Suppressor macrophage (primary cell): ENCODE measurements at places on chromosomes 5 and 9.

DNA sequence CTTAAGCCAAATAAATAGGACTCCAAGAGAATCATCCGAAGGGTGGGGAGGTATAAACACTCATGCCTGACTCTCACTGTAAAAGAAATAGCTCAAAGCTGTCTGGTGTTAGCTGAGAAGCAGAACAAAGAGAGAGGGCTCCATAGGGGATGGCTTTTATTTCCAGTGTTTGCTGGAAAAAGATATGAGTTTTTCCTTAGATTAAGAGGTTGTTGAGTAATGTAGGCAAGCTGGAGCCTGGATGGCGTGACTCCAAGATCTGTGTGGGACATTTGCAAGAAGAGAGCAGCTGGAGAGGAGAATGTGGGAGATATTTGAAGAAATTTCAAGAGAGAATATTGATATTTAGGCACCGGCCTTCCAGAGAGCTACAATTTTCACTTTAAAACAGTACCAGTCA, 793.7 kb upstream of the RGMB start:
- no peak for DNase-seq

- no peak for DNase-seq
Observed at GRCh38 chr5:136205061-136205702, 12.2 kb upstream of the SMIM32 start.

DNA sequence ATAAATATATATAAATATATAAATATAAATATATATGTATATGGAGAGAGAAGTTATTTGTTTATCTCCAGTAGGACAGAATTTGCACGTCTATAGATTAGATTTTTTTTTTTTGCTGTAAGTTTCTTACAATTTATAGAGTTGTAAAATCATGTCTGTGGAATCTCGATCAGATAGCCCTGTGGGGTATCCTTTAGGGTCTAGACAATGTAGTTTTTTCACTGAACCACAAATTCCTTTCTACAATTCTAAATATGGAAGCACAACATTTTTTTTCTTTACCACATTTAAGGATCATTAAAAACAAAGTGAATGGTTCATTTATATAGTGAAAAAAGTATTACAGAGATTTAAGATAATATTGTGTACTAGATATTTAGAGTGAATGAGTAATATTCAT, 384.2 kb upstream of the ZNF608 start:
- no peak for DNase-seq

DNA sequence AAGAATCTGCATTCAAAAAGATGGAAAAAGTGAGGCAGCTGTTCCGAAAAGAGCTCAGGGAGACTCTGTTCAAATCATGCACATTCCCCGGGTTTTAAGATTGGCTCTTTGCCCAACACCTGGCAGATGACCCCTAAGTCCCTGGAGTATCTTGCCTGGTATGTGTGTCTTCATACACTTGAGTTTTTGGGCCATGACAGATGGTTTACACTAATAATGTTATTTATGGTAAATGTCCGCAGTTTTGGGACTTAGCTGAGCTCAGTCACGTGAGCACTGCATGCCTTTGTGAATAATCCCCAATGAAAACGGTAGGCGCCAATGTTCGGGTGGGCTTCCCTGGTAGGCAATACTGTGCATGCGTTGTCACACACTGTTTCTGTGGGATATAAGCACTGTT, 316.1 kb downstream of the PRDM9 start:
- no peak for DNase-seq

- DNase-seq: no peak
Observed at GRCh38 chr9:117491491-117491890, 76.6 kb upstream of the ASTN2 start.

DNA sequence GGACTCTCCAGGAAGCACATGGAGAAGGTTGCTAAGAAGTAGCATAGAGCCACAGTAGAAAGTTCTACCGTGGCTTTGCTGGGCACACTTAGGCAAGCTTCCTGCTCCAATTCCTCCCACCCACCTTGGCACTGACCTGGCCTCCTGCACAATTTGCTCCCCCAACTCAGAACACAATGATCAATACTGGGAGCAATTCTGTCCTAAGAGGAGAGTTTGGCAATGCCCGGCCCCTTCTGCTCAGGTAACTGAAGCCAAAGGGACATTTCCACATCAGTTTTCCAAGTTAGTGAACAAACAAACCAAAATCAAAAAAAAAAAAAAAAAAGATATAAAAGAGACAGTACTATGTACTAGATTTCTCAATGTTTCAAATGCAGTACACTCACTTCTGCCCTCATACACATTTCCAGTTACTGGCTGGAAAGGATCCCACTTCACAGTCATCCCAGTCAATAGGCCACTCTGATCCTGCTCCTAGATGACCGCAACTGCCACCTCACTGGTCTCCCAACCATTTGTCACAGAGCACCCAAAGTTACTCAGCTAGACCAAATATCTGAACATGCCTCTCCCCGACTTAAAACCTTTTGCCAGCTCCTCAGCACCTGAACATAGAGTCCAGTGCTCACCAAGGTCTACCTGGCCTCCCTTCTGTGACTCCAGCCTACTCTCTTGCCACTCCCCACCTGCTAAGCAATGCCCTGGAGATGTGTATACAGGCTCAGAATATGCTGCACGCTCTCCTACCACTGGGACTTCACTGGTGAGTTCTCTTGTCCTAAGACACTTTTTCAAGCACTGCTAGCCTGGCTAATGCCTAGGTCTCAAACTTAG, 21.3 kb downstream of the ABCA1 start:
- DNase-seq: no peak

DNA sequence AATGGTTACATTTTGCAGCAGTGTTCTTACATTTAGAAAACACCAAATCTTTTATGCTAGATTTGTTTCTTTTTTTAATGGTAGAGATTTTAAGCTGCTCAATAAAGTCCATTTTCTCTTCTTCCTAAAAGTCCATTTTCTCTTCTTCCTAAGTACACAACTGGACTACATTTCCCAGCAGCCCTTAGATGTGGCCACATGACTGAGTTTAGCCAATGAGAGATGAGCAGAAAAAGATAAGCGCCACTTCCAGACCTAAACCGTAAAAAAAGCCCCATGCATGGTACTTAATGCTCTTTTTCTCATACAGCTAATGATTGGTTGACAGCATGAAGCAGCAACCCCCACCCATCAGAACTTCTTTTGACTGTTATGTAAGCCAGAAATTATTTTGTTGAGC, 206.7 kb downstream of the FAM114A2 start:
- DNase-seq: no peak

GRCh38 chr5:34002629-34003328, 5.1 kb downstream of the AMACR start:
- no peak for DNase-seq

DNA sequence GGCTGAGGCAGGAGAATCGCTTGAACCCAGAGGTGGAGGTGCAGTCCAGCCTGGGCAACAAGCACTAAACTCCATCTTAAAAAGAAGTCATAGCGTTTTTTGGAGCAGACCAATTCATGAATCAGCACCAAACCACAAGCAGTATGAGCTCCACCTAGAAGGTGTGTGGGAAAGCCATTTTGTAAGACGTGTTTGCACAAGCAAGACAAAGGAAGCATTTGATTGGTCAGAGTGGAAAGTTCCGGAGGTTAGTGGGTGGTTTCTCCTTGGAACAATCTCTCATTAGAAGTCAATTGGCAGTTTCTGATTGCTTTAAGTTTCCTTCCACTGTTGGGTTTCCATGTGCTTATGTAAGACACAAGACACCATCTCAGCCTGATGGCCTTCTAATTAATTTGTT, 5.0 kb downstream of the SRD5A1 start:
- DNase-seq: peak; percentile 33

DNA sequence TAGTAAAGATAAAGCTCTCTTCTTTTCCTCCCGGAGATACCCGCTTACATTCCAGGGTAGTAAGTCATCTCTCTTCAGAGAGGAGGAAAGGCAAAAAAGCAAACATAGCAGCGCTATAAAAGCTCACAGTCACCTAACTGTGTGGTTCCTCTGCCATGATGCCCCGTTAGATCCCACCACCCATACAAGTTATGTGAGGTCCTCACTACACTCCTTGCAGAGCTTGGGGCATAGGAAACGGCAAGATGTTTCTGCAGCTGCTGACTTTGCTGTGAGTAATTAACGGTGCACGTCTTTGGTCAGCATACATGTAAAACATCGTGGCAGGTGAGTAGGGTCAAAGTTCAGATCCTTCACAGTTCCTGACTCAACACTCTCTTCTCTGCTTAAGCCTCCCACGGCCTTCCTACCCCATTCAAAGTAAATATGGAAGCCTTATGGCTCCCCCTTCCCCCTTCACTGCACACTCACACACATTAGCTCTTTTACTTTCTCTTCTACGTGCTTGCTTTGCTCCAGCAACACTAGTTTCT, 218.9 kb downstream of the DIRAS2 start:
- DNase-seq: no peak

DNA sequence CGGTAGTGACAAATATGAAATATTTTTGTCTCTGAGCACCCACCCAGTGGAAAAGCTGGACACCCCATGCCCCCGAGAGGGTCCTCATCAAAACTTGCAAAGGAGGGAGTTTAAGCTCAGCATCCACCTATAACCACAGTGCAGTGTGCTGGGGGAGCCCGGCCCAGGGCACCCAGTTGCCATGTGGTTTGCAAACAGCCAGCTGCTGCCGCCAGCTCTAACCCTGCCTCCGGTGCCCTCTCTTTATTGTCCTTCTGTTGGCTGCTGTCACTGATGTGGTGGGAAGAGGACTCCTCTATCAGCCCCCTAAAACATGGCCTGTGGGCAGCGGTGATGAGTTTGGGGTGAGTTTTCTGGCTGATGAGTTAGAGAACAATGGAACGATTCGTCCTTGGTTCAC, 160.9 kb upstream of the MVB12B start:
- DNase-seq: no peak

DNA sequence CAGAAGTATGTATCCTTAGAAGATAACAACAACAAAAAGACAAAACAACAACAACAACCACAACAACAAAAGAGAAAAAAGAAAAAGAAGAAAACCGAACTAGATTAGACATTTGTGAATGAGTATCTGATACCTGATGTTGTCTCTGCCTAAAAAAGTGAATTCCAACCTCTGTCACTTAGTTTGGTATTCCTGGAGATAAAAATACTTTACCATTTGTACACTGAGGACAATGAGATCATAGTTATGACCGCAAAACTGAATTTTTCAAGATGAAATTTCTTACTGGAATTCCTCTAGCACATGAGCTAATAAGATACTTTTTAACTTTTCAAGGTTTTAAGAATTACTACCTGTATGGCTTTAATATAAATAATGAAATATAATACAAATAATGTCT, 54.5 kb downstream of the ALDH1A1 start:
- DNase-seq: no peak

DNA sequence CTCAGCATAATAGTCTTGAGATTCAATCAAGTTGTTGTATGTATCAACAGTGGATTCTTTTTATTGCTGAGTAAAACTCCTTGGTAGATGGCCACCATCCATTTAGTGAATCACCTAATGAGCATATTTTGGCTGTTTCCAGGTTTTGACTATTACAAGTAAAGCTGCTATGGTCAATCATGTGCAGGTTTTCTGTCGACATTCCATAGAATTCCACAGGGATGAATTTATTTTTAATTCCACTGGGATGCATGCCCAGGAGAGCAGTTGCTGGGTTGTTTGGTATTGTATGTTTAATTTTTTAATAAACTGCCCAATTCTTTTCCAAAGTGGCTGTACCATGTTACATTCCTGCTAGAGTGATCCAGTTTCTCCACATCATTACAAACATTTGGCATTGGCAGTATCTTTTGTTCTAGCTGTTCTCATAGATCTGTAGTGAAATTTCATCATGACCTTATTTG, 10.5 kb upstream of the S1PR3 start:
- no peak for DNase-seq

- DNase-seq: peak; percentile 6
Observed at GRCh38 chr5:126846744-126847455, 70.0 kb downstream of the LMNB1 start.

- DNase-seq: peak; percentile 7
Observed at GRCh38 chr5:174234388-174234787, 188.9 kb downstream of the NSG2 start.
